ENCODE measurements at places on chromosomes 12 and 14.

DNA sequence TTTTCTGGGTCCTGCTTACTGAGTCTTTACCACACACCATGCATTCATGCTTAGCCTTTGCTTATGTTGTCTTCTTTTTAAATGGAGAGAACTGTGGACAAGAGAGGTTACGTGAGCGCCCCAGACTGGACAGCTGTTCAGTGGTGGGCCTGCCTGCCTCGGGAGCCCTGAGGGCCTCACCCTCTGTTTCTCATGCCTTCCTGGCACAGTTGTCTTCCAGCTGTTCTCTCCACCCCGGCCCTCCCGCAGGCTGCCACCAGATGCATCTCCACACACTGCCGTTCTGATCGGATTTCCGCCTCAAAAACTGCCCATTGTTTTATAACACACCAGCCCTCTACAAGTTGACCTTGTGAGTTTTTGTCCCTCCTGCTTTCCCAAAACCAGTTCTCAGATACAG lies 100.8 kb downstream of the SAMD4A start:
- DNase-seq = no peak

GRCh38 chr14:69156224-69156623 lies 3.3 kb upstream of the DCAF5 start:
- DNase-seq = no peak

DNA sequence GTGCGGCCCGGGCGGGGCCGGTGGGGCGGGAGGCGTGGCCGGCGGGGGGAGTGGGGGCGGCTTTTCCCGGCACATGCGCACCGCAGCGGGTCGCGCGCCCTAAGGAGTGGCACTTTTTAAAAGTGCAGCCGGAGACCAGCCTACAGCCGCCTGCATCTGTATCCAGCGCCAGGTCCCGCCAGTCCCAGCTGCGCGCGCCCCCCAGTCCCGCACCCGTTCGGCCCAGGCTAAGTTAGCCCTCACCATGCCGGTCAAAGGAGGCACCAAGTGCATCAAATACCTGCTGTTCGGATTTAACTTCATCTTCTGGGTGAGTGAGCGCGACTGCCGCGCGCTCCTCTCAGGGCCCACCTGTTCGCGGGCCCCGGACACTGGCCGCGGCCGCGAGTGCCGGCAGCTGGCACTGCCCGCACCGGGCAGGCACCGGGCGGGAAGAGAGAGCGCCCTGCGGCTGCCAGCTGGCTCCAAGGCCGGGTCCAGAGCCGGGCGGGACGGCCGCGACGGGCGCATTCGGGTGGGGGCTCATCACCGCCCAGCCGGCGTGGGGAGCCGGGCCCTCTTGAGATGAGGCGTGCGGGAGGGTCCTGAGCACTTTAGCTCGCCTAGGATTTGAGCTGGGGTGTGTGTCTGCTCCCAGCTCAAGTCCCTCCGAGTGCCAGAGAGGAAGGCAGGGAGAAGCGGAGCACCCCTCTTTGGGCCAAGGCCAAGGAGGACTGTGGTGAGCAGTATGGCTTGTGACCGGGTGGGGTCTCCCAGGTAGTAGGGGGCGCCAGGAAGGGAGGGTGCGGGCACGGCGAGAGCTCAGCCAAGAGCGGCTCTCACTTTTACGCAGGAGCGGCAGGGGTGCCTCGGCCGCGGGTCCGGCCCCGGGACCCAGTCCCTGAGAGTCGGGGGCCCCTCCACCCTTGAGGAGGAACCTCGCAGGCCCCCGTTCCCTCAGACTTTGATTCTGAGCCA lies at the start of gene CD9:
TSS of gene CD9 (plus strand) at position 145 of the 957 bp plus-strand sequence. CDS start at position 245, 100 bp downstream.
- peak; percentile 23 for DNase-seq

DNA sequence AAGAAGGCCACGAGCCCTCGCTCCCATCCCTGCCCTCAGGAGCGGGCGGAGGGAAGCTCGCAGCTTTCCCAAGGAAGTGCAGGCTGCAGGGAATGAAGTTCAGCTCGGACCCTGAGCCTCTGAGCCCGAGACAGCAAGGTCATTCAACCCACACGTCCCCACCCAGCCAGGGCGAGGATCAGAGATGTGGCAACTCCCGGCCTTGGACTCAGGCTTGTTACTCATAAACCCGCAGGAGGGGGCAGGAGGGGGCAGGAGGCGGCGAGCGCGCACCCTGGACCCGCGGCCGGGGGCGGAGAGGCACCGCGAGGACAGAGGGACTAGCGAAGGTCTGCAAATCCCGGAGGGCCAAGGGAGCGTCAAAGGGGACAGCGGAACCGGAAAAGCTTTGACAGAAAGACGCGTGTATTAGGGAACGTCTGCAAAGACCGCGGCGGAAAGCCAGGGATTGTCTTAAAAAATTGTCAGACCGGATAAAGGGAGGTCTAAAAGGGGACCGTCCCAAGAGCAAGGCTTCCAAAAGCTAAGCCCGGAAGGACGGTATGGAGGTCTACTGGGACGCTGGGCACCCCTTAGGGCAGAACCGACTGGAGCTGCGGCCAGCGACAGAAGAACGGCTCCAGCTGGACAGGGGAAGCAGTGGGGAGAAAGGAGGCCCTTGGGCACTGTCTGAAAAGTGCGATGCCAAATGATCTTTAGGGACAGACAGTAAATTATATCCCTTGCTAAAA lies 611 bp upstream of the DCAF11 start:
- DNase-seq = peak; percentile 80

Measured in activated naive CD4-positive, alpha-beta T cell treated with Interleukin-2 at 50 U/mL for 16 hours (primary cell).